Stimulated activated effector memory CD8-positive, alpha-beta T cell treated with anti-CD3 and anti-CD28 coated beads, Interleukin-12 subunit alpha, Interleukin-12 subunit beta, amount 100 ng/mL, for 72 hours (primary cell): ENCODE measurements at places on chromosomes 6 and 20.

DNA sequence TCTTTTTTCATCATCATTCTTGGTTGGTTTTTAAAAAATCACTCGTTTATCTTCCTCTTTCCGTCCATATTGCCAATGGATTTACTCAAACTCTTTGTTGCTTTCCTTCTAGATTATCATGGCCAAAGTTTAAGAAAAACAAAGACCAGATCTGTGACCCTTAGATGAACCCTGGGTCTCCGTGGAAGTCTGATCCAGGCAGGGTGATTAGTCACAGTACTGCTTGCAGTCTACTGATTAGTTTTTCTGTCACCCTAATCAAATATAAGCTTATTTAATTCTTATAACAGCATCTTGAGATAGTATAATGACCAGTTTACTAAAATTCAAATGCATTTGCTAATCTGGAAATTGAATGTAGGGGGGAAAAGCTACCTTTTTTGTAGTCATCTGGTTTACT is 6.0 kb upstream of the SMIM28 start:
- DNase-seq = no peak

DNA sequence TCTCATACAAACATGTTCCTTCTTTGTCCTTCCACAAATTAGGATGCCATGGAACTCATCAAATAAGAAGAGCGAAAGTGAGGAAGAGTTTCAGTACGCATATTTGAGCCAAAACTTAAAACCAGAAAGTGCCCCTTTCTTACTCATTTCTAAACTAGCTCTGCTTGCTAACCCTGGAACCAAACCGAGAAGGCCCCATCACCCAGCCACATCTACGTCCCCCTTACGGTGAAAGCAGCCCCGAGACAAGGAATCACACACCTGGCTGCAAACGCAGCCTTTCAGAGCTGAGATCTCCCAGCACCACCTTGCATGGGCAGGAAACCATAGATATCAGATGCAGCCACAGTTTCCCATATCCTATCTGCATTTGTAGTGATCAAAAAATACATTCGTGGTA is 28.5 kb downstream of the TRERF1 start:
- DNase-seq = no peak

DNA sequence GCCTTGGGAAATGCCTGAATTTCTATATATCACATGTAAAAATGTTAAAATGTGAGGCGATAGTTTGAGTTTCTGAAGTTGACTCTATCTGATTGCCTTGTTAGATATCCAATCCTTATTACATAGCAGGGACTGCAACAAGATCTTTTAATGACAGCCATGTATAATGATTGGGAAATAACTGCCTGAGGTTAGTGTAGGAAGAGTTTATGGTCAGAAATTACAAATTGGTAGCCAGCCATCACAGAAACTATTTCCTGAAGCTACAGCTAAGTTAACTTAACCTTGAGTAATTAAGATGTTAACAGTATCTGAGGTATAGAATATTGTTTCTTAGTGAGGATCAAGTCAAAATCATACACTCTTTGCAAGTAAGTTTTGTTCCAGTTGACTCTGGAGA is 41.0 kb downstream of the AKIRIN2 start:
- DNase-seq = no peak

DNA sequence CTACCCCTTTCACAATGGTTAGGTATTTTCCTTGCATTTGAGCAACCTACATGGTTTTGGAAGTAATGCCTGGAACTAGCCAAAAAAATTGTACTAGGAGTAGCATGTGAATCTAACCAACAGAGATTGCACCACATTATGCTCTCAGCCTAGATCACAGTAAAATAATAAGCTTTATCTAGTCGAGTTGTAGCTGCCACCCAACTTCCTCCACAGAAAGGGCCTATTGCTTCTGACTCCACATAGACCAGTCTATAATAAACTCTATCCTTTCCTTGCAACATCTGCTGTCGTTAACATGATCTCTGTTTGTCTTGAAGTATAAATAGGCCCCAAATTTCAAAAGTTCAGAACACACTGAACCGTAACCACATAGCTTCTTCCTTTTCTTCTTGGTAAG is 375.5 kb downstream of the PKHD1 start:
- no peak for DNase-seq

DNA sequence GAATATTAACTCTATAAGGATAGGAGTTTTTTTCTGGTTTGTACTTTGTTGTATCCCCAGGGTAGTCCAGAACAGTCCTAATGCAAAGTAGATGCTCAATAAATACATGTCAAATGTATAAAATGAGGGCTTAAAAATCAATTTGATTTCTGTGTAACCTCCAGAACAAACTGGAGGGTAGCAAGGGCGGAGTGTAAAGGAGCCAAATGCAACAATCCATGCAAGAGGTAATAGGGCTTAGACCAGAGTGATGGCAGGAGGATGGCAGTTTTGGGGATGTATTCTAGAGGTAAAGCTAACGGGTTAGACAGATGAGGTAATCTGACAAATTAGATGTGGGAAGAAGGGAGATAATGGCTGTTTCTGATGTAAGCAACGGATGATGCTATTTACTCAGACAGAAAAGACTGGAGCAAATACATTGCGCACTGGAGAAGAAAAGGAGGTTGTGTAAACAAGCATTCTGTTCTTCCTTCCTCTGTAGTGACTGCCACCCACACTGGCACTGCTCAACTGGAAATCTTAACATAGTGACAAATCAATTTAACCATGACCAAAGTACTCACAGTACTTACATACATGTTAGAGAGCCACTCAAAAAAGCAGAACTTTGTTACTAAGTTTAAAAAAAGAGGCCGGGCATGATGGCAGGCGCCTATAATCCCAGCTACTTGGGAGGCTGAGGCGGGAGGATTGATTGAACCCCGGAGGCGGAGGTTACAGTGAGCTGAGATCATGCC is 2.0 kb downstream of the ZNF318 start:
- DNase-seq = no peak

GRCh38 chr6:81934936-81935335 is 182.5 kb upstream of the TENT5A start:
- DNase-seq = no peak

- DNase-seq = peak; percentile 26
Observed at GRCh38 chr20:24691901-24692351, 222.5 kb downstream of the SYNDIG1 start.

GRCh38 chr6:11987386-11987785 is 24.7 kb upstream of the HIVEP1 start:
- DNase-seq = no peak

DNA sequence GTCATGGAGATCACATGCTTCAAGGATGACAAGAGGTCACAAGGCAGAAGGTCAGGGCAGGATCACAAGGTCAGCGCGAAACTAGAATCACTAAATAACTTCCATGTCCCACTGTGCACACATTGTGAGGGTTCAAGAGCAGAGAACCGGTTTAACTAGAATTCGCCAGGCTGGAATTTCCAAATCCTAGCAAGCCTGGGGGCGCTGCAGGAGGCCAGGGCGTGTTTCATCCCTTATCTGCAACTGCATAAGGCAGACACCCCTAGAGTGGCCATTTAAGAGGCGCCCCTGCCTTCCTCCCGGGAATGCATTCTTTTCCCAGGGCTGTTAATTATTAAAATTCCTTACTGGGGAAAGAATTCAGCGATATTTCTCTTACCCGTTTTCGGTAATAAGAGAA is 40.2 kb upstream of the SLC22A1 start:
- no peak for DNase-seq

DNA sequence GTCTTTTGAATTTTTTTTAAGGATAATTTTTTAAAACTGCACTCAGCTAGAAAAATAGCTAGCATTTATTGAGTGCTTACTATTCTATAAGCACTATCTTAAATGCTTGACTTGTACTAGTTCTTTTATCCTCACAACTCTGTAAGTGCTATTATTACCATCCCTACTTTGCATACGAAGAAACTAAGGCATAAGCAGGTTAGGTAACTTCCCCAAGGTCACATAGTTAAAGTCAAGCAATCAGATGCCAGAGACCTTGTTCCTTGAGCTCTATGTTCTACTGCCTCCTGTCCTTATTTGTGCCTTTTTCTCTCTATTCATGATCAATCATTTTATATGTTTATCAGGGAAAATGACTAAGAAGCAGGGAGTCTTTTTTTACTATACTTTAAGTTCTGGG is 65.0 kb downstream of the GCLC start:
- DNase-seq = no peak

DNA sequence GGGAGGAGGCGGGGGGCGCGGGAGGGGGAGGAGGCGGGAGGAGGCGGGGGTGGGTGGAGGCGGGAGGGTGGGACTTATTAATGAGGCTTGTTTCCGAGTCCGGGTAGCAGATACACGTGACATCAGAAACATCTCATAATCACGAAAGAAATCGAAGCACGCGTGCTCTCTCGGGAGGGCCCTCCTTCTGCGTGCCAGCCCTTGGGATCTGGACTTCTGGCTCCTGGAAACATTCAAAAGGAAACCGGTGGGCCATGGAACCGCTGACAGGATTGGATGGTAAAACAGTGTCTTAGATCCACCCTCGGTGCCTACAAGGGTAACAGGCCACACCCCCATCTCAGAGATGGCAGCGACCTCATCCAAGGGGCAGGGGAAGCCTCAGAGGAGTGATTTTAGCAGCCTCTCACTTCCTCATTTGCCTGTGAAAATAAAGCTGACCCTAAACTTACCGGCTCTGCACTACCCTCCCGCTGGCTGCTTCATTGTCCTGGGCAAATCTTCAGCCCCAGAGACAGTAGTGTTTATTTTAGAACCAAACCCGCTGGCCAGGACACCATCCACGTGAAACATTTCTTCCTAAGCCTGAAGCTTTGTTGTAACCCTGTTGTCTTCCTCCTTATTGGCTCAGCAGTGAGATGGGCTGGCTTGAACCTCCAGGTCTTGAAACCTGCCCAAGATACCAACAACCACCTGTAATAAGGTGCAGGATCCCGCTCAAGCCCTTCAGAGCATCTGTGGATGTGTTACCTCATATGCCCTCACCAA is 97.5 kb downstream of the PSMG4 start:
- peak; percentile 11 for DNase-seq

DNA sequence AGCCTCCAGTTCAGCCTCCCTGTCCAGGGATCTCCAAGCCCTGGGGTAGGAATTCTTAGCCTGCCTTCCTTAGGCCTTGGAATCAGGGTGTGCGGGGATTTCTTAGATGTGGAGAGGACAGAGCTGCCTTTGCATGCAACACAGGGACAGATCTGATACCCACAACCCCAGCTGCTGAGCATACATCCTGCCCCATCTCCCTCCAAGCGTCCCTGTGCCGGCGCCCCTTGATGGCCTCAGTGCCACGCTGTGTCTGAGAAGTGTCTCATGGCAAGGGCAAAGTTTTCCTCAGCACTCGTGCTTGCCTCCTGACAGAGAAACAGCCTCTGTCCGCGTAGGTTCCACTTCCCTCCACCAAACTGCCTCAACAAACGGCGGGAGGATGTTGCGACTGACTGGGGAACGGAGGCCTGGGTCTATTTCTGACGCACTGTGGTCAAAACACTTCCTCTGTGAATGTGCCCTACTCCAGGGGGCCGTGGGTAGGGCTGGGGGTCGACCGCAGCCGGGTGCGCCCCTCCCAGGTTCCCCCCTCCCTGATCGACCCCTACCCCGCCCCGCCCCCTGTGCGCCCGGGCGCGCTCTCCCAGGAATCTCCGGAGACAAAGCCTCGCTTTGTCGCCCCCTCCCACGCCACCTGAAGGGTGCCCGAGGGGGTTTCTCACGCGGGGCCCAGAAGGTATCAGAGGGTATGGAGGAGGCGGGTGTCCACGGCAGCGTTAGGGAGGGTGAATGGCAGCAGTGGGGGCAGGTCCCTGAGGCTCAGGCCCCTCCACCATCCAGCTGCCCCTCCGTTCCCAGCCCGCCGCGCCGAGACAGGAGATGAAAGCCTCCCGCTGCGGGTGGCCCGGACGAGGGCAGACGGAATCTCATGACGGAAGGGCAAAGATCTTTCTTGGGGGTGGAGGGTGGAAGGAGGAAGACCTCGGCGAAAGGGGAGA is 806 bp downstream of the MICAL1 start:
- peak; percentile 49 for DNase-seq

- no peak for DNase-seq
Observed at GRCh38 chr6:92589996-92590395, 829.4 kb downstream of the EPHA7 start.

DNA sequence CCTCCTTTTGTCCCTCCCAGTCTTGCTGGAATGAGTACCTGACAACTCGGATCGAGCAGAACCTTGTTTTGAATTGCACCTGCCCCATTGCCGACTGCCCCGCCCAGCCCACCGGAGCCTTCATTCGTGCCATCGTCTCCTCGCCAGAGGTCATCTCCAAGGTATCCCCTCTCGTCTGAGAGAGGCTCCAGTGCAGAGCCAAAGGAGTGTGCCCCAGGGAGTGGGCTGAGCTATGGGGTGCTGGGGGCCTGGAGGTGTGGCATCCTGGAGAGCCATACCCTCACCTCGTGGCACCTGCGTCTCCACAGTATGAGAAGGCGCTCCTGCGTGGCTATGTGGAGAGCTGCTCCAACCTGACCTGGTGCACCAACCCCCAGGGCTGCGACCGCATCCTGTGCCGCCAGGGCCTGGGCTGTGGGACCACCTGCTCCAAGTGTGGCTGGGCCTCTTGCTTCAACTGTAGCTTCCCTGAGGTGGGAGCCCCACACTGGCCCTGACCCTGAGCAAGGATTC is 8.8 kb downstream of the DNPH1 start:
- no peak for DNase-seq

DNA sequence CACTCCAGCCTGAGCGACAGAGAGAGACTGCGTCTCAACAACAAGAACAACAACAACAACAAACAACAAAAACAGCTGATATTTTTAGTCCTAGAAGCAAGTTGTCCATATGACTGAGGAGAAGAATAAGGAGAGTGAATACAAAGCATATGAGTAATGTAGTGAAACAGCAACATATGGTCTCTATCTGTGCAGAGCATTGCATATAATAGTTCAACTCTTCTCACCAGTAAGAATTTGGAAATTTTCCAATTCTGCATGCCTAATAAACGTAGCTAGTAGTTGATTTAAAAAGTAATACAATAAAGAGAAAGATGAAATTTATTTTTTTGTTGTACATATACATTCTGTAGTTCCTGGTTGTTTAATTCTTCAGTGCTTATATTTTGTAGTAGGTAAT is 129.7 kb upstream of the FAM83B start:
- DNase-seq = no peak

GRCh38 chr6:157584036-157584435 is 203.0 kb downstream of the ZDHHC14 start:
- no peak for DNase-seq

- DNase-seq = no peak
Observed at GRCh38 chr6:101445527-101445926, 52.0 kb downstream of the GRIK2 start.

GRCh38 chr6:125656287-125656870 is 93.1 kb upstream of the HEY2 start:
- DNase-seq = no peak

GRCh38 chr6:8829796-8830195 is 394.5 kb upstream of the SLC35B3 start:
- no peak for DNase-seq

GRCh38 chr6:55941702-55942101 is 66.3 kb upstream of the BMP5 start:
- no peak for DNase-seq

GRCh38 chr20:4829514-4830215 is 108.0 kb downstream of the PRND start:
- no peak for DNase-seq

GRCh38 chr6:153231048-153231646 is 100.1 kb upstream of the RGS17 start:
- peak; percentile 59 for DNase-seq
